ENCODE measurements at places on chromosomes 3 and 15.

DNA sequence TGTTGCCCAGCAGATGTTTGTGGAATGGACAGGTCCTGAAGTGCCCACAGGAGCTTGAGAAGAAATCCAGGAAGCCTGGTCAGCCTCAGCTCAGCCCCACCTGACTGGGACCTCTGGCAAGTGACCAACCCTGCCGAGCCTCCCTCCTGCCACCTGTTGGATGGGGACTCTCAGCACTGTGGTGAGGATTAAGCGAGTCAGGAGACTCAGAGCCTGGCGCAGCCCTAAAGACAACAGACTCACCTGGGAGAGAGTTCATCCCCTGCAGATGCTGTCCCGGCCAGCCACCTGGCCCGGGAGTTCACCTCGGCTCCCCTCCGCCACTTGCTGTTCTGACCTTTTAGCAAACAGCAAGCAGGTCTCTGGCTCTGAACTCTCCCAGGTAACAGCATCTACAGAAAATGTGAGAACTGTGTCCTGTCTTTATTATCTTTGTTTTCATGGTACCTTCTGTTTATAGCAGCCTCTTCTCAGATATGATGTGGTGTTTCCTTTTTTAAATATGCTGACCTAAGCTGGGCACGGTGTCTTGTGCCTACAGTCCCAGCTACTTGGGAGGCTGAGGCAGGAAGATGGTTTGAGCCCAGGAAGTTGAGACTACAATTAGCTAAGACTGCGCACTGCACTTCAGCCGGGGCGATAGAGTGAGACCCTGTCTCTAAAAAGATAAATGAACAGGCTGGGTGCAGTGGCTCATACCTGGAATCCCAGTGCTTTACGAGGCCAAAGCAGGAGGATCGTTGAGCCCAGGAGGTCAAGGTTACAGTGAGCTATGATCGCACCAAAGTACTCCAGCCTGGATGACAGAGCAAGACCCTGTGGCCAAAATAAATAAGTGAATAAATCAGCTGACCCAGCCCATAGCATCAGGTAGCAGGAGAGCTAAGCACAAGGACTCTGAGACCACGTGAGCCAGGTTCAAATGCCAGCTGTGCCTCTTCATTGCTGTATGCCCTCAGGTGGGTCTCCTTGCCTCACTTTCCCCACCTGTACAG is 32.4 kb upstream of the SLC6A6 start:
- DNase-seq: peak; percentile 17

DNA sequence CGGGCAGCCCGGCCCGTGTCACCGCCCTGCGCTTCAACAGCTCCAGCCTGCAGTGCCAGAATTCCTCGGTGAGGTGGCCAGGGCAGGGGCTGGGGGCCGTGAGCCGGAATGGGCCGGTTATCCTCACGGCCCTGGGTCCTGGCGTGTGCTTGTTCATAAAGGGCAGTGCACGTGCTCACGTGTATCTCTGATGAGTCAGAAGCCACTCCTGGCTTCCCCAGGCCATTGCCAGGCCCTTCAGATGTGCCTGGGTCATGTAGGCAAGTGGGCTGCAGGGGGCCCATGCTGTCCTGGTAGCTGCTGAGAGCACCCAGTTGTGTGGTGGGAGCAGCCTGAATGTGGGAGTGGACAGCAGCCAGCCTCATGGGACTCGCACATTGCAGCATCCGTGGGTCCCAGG is 29.2 kb downstream of the PLXNA1 start:
- no peak for DNase-seq

GRCh38 chr3:59731943-59732342 is 682.1 kb upstream of the CFAP20DC start:
- DNase-seq: no peak

DNA sequence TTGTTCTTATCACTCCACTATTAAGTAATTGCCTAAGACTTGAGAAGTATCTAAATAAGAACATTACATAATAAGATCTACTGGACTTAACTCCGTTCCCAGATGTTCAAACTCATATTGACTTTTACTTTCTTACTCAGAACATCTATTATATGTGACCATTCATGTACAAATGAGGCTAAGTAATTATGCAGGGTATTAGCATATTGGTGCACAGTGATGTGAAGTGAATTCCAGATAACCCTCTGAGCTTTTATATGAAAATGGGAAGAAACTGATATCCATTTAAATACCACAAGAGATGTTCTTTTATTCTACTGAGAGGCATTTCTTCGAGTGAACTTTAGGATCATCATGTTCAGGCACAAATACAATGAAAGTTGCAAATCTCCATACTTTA is 135.7 kb downstream of the ZPLD1 start:
- DNase-seq: no peak

DNA sequence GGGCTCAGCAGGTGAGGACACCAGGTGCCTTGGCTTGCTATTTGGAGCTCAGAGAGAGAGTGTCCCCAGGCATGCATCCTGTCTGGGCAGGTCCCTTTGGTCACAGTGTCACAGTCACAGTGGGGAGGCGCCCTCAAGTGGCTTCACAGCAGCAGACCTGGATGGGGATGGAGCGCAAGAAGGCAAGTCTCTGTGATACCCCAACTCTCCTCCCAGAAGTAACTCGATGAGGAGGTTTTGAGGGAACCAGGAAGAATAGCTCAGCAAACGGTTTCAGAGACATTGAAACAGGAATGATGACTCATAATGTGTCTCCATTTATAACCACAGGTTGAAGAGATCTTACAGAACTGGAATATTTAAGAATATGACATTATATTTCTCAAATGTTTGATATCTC is 66.5 kb upstream of the SH3GL3 start:
- DNase-seq: no peak

DNA sequence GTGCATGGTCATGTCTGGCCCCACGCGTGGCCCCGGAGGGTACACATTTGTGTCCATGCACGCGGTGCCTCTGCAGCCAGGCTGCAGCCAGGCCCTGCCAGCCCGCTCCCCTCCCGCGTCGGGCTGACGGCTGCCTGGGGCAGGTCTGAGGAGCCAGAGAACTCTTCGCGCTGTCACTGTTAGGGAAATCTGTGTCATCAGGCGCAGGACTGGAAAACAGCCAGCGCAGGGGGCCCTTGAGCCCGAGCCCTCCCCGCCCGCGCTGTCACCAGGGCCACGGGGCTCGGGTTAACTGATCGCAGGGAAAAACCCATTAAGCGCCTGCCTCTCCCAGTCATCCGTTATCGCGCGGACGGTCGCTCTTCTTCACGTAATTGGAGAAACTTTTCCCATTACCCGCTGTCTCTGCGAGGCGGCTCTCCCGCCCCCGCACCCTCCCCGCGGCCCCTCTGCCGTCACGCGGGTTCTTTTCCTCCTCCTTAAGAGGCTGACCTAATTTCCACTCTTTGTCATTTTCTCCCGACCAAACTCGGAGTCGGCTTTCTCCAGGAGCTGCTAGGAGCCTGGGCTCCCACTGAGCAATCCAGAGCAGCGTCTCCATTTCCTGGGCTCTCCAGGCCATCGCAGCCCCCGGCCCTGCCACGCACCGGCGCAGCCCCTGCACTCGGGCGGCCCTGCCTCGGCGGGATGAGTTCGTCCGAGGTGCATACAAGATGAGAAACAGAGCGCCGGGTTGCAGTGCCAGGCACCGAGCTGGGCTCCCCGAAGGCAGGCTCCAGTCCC is 57.5 kb upstream of the PRR23E start:
- peak; percentile 12 for DNase-seq

DNA sequence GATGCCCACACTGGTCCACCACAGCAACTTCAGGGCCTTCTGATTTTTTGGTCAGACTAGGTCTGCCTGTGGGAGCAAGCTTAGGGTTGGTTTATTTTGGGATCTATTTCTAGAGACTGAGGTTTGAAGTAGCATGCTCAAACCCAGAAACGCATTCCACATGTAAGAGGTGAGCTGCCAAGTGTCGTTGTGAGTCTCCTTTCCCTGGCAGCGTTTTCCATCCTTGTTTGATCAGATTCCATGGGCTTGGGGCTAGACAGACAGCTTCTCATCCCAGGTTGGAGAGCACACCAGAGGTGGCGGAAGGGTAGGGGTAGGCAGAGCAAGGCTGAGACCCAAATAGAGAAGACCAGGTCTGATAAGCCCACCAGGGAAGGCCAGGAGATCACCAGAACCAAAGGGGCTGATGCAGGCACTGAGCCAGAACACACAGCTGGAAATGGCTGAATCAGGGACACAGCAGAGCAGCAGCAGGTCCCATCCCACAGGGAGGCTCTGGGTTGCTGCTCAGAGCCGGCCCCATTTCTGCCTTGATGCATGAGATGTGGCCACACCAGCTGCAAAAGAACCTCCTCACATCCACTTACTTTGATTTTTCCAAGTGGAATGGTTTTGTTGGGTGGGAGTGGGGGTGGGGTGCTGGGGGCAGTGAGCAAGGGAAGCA is 186.8 kb downstream of the THSD4 start:
- DNase-seq: no peak

- no peak for DNase-seq
Observed at GRCh38 chr15:29097168-29097567, 172.5 kb downstream of the NSMCE3 start.

DNA sequence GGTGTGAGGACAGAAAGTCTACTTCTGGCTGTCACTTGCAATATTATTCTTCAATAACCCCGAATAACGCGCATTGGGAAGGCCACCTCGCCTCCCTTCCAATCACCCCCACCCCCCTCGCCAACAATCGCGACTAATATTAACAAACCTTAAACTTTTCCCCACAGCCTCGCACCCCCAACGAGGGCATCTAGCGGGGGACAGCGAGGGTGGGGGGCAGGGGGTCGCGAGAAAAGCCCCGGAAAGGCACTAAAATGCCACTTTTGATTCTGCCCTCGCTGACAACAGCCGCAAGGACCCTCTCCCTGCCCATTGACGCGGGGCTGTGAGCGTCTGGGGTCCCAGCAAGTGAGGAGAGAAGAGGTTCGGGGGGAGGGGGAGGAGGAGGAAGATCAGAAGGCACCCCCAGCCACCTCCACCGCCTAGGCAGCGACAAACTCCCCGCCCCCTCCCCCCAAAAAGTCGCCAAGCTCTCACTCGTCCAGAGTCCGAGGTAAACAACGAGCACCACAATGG is 868 bp downstream of the SATB1 start:
- DNase-seq: peak; percentile 15

DNA sequence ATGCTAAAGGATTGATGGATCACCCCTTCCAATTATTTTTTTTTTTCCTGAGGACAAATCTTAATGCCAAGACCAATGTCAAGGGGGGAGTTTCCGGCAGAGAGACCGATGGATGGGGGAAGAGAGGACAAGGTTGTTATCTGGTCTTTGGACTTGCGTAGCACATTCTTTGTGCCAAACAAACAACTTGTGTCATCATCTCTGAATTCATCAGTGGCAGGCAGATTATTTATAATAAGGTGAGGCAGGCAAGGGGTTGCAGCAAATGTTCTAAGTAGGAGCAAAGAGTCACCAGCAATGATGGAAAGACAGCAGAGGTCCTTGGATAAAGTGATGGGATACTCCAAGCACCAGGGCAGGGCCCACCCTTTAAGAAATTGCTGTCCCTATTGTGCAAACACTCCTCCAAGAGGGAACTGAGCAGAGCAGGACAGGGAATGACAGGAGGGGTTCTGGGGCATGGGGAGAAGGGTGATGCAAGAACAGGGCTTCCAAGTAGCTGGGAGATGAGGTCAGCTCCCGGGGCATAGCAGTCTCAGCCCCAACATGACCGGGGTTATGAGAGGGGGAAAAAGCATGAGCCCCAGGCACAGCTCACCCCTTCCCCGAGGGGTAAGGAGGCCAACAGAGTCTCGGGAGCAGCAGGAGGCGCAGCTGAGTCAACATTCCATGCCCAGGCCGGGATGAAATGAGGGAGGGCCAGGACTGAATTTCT is 57.4 kb downstream of the ANXA2 start:
- DNase-seq: no peak

GRCh38 chr15:73573572-73573971 is 59.6 kb downstream of the NPTN start:
- no peak for DNase-seq
